GM03348 (cell line): ENCODE measurements at places on chromosomes 7 and 10.

DNA sequence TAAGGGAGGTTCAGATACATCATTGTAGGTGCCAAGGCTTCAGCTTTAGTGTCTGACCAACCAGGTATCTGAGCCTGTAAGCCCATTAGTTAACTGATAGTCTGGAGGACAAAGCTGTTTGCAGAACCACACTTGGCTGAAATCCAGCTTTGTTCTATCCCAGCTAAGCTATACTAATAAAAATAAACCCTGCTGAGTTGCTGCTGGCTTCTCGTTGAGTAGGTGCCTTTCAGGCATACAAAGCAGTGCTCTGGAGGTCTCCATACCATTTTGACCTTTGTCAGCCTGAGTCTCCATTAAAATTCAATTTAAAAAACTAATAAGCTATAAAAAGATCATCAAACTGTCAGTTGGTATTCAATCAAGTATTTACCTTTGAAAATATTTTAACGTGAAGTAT is 22.0 kb downstream of the CDCA7L start:
- DNase-seq: no peak

DNA sequence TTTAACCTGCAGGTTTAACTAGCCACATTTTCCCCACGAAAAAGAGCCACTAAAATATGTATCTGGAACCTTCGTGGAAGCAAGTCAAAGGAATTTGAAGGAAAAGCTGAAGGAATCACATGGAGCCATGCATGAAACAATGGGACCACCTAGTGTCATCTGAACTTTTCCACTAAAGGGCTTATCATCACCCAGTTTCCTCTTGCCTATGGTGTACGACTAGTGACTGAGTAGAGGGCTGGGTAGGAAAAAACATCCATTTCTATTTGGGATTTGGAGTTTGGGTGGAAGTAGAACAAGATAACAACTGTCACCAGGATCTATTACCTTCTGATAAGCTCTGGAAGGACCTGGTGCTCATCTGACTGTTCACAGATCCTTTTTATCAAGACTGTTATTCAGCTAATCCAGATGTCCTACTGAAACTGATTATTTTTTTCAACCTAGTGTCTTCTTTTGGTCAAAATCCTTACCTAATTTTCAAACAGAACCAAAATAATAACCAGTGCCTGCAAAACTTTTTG is 153.2 kb upstream of the COL1A2 start:
- no peak for DNase-seq

DNA sequence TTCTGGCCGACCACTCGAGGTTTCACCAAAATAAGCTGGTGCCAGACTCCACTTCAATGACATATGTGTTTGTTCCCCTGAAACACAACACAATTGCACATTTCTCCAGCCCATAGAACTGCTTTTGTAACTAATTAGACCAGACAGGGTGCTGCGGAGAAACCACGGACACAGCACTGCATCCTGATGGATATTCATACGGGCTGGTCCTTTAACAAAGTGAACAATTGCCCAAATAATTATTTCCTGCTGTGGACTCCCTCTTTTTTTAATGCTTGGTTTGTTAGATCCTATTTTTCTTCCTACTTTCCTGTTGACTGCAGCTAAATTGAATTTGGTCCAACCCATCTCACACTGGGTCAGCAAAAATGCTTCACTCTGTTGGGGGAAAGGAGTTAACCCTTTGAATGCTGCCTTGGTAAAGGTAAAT is 198.6 kb upstream of the BMPER start:
- peak; percentile 31 for DNase-seq

DNA sequence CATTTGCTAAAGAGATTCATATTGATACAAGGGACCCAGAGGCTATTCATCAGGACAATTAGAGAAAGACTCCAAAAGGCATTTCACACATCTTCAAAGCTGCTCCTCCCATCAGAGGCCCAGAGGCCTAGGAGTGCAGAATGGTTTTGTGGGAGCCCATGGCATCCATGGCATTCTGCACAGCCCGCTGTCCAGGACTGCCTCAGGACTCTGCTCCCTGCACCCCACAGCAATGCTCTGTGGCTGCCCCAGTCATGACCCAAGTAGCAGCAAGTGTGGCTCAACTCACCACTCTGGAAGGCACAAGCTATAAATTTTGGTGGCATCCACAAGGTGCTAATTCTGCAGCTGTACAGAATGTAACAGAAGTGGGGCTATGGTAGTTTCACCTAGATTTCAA is 38.5 kb downstream of the ZNF438 start:
- no peak for DNase-seq

- DNase-seq: no peak
Observed at GRCh38 chr7:138898255-138898654, 82.9 kb downstream of the KIAA1549 start.

DNA sequence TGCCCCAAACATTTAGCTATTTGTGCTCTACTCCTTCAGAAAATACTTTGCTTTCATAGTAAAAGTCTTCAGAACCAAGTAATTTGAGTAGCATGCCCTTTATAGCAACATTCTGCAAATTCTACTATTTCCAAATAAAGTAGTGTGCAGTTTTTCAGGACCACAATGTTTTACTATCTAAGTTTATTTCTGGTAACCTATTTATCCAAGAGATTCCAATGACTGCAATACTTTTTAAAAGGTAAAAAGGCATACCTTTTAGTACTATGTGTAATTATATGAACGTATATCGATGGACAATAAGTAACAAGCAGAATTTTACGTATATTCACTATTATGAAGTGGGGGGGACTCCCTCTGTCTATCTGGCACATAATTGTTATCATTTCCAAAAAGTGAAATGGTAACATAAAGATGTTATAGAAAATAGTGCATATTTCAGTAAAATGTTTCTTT is 6.9 kb upstream of the CAV2 start:
- no peak for DNase-seq

- no peak for DNase-seq
Observed at GRCh38 chr7:117835016-117835664, 38.1 kb downstream of the CTTNBP2 start.

DNA sequence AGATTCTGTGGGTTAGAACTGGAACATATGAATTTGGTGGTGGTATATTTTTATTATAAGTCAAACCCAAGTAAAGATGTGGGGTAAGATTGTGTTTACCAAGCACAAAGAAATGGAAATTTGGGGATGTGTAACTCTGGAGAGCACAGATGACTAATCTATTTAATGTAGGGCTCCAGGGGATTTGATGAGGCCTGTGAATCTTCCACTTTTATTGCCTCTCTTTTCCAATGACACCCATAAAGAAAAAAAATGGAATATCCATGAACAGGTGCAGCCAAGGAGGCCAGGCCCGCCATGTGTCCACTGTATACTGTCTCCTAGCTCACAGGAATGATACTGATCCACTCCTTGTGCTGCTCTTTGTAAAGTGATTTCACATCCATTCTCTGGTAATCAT is 2.8 kb downstream of the SRGN start:
- DNase-seq: no peak

DNA sequence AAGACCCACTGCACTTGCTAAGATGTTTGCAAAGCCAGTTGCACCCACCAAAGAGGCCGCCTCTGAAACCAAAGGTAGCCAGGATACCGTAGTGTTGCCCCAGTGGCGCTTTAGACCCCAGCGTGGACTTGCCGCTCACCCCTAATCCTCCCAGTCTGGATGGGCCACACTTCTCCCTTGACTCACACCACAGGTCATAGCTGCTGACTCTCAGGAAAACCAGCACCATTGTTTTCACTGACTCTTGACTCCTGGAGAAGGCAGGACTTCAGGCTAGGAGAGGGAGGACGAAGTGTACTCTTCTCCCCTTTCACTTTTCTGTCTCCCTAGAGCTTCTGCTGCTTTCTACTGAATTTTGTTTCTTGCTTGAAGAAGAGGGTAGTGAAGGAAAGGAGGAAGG is 22.3 kb downstream of the RAB19 start:
- DNase-seq: no peak

GRCh38 chr7:112023282-112023681 is 182.9 kb downstream of the DOCK4 start:
- DNase-seq: no peak

DNA sequence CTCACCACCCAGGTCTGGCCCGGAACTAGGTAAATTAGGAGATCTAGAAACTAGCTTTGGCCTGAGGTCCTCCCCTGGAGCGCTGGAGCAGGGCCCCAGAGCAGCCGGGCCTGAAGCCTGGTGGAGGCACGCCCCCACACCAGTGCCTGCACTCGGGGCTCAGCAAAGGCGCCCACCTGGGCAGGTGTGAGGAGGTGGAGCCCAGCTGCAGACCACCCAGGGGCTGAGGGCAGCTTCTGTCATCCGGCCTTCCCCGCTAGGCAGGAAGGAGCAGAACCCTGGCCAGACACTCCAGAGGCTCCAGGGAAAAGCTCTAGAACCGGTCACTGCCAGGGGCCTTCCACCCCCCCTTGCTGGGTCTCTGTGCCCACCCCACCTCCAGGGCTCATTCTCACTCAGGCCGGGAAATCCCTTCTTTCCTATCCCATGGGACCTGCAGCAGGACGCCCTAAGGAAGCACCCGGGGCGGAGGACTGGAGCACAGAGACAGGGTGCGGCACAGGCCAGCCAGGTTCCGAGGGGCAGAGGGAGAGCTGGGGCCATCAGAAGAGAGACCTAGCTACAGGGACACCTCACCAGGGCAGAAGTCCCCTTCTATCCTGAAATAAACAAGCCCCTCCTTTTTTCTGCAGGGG is 161.2 kb downstream of the NRF1 start:
- DNase-seq: no peak

- no peak for DNase-seq
Observed at GRCh38 chr7:156475179-156475578, 165.4 kb upstream of the RNF32 start.
